Right ventricle myocardium inferior (tissue), 1 donor: ENCODE measurements at places on chromosomes 3 and 15. TPM values are rescaled to one million over a fixed set of nuclear protein-coding genes. Genes with fewer than 3 reads are reported as not detected.

GRCh38 chr15:65085207-65085753 lies 8.7 kb downstream of the KBTBD13 start:
- DNase-seq = no peak

DNA sequence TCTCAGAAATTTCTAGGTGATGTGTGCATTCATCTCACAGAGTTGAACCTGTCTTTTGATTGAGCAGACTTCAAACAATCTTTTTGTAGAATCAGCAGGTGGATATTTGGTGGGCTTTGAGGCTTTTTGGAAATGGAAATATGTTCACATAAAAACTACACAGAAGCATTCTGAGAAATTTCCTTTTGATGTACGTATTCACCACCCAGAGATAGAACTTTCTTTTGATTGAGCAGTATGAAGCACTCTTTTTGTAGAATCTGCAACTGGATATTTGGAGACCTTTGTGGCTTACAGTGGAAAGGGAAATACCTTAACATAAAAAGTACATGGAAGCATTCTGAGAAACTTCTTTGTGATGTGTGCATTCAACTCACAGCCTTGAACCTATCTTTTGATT lies 3515.0 kb downstream of the GOLGA6L6 start:
- DNase-seq = no peak

Gene IMPG2
- 0.14 TPM for total RNA-seq

DNA sequence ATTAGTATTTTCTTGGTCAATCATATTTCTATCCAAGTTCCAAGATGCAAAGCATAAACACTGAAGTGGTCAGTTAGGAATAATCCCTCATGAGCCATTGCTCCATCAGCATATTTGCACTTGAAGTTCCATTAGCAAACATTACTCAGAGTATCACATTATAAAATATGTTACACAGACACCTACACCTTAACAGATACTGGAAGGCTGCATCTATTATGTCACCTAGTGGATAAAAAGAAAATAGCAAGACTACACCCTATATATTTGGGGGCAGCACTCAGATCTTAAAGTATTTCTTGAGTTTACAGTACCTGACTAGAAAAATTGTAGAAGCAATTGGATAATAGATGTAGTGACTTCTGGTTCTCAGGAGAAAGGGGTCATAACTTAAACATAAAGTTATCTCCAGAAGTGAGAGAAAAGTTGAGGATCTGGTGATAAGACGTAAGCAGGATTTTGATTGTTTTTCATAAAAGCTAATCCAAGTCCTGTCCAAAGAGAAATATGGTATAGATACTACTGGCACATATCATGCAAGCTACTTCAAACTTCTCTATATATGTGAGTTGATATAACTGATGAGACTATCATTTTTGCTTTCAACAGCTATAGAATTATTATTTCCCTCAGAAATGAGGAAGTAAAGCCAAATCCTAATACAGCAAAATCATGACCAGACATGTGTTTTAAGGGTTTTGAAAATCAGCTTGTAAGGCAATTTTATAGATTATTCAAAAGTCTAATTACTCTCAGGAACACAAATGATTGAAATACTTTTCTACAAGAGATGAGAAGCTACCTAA lies 422.2 kb downstream of the GBE1 start:
- no peak for DNase-seq

- no peak for DNase-seq
Measured at GRCh38 chr15:42108189-42108588, 13.8 kb upstream of the PLA2G4D start.

Gene LRTM1
- not detected for total RNA-seq

GRCh38 chr3:125654526-125654925 lies 59.2 kb upstream of the OSBPL11 start:
- no peak for DNase-seq

DNA sequence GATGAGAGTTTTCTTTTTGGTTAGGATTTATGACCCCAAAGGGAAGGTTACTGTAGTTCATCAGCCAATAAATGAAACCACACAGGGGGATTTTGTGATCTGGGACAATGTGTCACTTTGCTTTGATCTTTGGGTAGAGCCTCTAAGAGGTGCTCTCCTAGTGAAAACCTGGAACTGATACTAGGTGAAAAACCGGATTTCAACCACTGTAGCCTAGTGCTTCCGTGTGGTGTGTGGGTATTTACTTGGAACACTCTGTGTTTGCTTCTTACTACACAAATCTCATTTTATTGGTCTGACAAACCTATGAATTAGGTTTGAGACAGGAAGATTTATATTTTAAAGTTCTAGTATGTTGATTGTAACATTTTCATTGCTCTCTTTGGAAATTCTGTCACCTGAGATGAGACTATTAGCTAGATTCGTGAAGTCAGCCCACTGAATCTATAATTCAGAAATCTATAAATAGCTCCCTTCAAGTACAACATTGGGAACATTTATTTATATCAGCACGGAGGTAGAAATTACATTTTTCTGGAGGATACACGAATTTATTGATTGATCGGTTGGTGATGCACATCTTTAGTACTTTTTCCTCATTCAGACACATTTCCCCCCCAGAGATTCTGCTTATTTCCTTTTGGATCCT lies 119.8 kb downstream of the AKAP13 start:
- DNase-seq = no peak

DNA sequence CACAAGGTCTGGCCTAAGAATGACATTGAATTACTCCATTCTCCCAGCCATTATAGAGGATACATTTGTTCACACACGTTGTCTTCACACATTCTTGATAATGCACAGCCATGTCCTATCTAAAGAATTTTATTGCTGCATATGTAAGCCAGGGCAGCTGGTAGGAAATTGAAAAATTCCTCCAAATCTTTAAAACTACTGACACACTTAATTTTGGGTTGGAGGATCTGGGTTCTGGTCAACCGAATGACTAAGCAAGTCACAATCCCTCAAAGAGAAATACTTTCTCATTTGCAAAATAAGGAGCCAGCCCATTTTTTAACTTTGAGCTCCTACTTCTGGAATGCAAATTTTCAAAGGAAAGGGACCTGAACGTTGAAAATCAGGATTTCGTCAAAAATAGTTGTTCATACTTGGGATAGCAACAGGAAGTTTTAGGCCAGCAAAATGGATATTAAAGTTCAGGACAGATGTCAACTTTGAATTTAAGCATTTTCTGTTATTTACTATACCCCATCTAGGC lies 638.3 kb downstream of the NTRK3 start:
- no peak for DNase-seq

DNA sequence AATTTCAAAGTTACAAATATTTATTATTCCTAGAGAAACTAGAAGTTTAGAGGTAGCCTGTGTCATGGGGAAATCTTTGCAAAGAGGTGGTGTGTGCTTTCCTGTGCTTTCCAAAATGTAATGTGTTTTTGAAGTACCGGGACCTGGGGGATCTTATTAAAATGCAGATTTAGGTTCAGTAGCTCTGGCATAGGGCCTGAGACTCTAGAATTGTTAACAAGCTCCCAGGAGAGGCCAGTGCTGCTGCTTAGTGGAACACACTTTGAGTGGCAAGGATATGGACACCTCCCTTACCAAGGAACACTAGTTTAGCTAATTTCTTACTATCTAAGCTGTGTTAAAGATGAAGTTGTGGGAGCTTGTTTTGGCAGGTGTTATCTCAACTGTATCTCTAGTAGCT lies 428.9 kb downstream of the VGLL3 start:
- no peak for DNase-seq

DNA sequence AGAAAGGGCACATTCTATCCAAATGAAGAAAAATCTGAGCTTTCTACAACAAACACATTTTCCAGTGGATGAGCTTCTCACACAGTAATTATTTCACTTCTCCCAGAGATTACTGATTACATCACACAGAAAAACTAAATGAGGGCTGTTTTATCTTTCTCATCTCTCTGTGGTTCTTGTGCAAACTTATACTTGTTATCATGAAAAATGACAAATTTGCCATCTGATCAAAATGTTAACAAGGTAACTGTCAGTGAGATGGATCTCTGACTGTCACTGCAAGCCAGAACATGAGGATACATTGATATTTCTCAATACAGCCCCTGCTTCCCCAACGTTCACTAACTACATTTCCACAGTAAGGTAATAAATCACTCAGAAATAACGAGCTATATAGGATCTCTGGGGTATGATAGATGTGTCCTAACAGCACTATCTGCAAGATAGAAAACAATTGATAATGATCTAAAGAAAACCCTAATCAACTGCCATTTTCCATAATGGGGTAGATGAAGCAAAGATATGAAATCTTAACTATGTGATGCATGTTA lies 829.3 kb upstream of the CFAP20DC start:
- DNase-seq = no peak

Gene SAMD7
- total RNA-seq = not detected

GRCh38 chr3:71104121-71104541 lies 479.4 kb downstream of the FOXP1 start:
- no peak for DNase-seq

- no peak for DNase-seq
Measured at GRCh38 chr15:80594091-80594889, 100.8 kb upstream of the ABHD17C start.

GRCh38 chr3:6791161-6791560 lies 69.8 kb upstream of the GRM7 start:
- no peak for DNase-seq

DNA sequence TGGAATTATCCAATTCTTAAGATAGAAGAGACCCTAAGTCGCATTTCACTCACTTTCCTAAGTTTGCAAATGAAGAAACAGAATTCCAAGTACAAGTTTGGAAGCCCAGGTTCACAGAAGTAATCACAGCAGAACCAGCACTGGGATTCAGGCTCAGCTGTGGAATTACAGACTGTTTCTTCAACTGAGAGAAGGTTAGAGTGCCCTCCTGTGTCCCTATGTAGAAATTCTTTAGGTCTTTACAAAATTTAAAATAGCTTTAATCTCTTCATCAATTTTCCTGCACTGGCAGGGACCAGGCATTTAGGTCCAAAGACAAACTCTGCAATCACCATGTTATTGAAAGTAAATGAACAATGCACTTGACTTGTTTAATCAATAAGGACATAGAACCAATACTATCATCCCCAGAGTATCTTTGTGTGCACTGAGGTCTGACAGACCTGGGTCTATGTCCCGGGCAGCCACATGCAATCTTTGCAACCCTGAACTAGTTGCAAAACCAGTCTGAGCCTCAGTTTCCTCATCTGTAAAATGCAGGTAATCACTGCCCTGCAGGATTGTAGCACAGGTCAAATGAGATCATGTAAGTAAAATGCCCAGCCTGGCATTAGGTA lies 96.3 kb upstream of the ZBED2 start:
- DNase-seq = no peak

GRCh38 chr3:19012846-19013245 lies 135.5 kb upstream of the KCNH8 start:
- DNase-seq = no peak

- no peak for DNase-seq
Measured at GRCh38 chr3:50807266-50807665, 132.5 kb downstream of the DOCK3 start.

Gene FGF12
- total RNA-seq = 340 TPM

DNA sequence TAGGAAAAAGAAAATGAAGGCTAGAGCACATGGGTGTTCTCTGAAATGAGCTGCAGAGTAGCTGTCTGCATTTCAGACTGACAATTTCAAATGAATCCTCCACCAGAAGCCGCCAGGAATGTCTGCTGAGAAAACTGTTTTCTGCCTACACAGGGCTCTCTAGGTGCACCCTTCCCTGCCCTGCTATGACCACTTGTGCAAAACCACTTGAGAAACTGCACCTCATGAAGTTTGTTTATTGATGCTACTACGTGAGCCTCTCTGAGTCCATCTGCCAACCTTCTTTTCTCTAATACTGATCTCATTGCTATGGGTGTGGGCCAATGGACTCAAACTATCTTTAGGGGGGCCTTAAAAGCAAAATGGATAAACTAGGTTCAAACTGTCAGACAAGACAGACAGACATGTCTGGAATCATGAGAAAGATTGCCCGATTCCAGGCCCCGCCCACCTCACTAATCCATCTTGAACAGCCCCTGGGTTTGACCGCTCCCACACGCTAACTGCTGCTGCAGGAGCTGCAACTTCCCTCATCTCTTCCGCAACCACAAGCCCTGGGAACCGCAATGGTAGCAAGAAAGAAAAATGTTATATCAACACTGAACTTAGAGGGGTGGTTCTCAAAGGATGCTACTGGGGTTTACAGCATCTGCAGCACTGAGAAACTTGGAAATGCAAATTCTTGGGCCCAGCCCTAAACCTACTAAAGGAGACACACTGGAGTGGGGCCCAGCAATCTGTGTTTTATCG lies 9.0 kb upstream of the CD47 start:
- no peak for DNase-seq

DNA sequence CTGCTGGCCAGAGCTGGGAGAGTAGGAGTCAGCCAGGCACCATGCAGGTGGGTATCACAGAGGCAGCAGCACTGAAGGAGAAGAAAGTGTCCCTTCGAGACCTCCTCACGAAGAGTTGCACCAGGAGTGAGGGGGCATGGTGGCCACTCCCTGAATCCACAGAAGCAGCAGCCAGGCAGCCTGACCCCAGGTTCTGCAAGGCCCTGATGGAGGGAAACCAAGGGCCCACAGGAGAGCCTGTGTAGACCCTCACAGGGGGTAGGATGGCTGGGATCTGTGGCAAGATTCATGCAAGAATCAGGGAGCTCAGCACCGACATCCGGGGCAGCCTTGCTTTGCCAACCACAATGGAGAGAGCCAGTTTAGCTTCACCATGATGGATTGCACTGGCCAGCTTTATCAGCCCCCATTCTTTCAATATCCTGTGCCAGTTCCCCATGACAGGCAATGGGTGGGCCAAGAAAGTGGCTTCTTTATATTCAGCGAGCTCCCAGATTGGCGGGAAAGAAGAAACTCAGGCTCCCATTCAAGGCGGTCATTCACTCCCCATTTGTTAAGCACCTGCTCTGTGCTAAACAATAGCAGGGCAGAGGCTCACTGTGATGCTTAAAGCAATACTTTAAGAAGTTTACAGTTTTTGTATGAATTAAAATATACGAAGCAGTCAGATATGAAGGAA lies 33.5 kb upstream of the TBC1D21 start:
- no peak for DNase-seq

- no peak for DNase-seq
Measured at GRCh38 chr15:40047415-40048210, 8.6 kb upstream of the SRP14 start.

DNA sequence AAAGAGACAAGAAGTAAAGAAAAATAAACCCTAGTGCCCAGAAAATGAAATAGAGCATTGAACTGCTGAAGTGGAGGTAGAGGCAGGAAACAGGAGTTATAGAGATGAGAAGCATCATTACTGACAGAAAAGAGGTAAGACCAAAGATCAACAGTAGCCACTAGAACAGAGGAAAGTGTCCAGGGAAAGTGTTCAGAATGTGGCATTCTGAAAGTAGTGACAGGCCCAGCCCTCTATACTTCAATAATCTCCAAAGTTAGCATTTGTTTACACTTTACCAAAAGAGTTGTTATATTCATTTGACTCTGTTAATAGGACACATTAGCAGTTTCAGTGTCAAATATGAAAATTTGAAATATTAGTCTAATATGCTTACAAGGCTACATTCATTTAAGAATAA lies 727.1 kb upstream of the NECTIN3 start:
- no peak for DNase-seq

Gene GOLGA6A
- total RNA-seq = not detected
